NCI-H524 treated with DMSO at 0.1 percent for 48 hours (cell line): ENCODE measurements at places on chromosomes 16 and 17.

DNA sequence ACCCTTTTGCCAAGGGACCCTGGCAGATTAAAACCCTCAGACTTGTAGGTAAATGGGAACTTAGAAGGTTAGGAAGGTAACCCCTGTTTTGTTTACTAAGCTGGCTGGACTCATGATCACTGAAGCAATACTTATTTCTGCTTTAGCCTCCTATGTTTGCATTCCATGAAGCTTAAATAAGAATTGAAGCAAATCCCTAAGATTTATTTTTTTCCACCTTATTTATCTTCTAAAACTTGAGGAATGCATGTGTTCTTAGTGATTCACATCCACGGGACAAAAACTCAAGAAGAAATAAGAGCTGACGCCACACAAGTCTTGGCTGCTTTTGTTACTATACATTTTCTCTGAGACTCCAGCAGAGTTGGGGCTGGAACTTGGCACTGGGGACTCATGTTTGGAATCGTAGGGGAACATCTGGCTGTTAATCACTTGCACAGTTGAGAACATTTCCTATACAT, 35.5 kb downstream of the CLUAP1 start:
- DNase-seq, result no peak

DNA sequence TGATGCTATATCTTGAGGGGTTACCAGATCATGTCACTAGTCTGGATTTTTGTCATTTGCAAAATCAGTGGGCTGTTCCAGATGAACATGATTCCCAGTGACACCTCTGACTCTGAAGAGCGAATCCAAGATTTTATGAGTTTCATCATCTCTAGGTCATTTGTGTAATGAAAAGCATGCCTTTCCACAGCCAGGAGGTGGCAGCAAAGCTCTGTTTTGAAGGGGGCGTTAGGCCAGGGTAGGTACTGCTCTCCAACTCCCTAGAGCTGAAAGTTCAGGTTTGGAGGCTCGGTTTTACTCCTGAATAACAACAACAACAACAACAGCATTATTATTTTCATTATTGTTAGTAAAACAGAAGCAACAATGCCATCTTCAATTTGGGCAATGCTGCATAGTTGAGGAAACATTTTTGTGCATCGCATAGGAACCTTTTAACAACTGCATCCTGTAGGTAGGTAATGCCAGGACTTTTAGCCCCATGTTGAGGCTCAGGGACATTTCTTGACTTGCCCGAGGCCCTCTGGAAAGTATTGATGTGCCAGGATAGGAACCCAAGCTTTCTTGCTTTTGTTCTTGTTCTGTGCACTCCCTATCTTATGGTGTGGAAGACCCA, 77.0 kb downstream of the MYH13 start:
- no peak for DNase-seq

- peak; percentile 7 for DNase-seq
Measured at GRCh38 chr17:35930211-35931065, at the start of gene RDM1. TSS of gene RDM1 (minus strand) at chr17:35930773. CDS start at chr17:35930727, 46 bp downstream.

GRCh38 chr16:30974348-30974747, 10.7 kb upstream of the HSD3B7 start:
- no peak for DNase-seq

DNA sequence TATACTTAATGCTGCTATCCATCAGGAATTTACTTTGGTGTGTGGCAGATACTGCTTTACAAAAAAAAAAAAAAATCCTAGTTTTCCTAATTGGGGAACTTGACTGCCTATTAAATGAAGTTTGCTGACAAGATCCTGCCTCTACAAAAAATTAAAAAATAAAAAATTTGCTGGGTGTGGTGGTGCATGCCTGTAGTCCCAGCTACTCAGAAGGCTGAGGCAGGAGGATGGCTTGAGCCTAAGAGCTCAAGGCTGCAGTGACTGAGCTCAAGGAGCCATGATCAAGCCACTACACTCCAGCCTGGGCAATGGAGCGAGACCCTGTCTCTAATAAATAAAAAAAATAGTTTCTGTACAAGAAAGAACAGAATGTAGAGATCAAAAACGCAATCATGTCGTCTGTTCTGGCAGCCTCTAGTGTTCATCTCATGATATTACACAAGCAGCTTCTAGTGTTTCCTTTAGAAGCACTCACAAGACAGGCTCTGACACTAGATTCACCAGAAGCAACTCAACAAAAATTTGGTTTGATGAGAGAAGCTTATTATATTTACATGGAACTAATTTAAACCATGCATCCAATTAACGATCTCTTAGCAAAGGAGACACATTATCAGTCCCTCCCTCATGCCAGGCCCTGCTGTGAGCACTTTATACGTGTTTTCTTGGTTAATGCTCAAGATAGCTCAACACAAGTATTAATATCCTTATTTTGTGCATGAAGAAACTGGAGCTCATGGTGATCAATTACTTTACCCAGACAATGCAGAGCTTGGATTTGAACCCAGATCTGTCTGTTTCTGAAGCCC, 6.8 kb upstream of the KRTAP17-1 start:
- no peak for DNase-seq

- DNase-seq, result no peak
Measured at GRCh38 chr16:85387171-85387507, 226.0 kb upstream of the GSE1 start.

GRCh38 chr17:77819497-77819896, 139.0 kb upstream of the TNRC6C start:
- no peak for DNase-seq

DNA sequence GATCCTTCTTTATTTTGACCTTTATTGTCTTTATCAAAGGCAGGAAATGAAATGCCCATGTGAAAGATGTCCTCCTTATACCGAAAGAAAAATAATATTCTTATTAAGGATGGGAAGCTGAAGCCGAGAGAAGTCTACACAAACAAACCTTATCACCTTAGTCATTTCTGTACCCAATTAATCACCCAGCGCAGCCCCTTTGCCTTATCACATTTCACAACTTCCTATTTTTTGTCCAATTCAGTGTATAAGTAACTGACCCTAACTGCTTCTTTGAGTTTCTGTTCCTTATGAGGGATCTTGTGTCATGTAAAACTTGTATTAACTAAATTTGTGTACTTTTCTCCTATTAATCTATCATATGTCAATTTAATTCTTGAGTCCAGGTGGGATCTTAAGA, 16.4 kb upstream of the CCL23 start:
- no peak for DNase-seq
